ENCODE measurements at places on chromosomes 3 and 15.

DNA sequence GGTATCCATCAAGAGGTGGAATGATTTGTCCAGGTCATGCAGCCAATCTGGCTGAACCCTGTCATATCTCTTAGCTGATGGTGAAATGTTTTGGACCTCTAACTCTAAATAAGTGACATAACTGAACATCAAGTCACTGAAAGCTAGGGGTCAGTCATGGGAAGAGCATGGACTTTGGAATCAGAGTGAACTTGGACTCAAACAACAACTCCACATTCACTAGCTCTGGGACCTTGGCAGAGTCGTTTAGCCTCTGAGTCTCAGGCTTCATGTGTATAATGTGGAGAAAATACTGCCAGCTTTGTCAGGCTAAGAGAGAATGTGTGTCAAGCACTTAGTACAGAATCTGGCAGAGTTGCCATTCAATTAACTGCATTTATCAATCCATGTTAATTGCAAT, 557.8 kb upstream of the CFAP20DC start:
- DNase-seq: no peak

DNA sequence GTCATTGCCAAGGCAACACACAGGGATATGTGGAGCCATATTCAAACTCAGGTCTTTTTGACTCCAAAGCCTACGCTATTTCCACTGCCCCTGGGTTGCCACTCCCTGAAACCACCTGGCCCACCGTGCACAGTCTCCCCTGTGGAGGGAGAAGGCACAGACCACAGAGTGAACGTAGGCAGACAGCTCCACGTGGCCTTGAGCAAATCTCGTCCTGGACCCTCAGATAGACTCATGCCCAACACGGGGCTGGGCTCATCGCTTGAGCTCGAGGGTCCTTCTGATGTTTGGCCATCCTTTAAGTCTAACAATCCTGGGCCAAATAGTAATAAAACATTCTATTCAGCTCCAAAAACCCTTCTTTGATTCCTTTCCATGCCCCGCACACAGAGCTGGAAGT, 72.0 kb downstream of the CPN2 start:
- DNase-seq: no peak

DNA sequence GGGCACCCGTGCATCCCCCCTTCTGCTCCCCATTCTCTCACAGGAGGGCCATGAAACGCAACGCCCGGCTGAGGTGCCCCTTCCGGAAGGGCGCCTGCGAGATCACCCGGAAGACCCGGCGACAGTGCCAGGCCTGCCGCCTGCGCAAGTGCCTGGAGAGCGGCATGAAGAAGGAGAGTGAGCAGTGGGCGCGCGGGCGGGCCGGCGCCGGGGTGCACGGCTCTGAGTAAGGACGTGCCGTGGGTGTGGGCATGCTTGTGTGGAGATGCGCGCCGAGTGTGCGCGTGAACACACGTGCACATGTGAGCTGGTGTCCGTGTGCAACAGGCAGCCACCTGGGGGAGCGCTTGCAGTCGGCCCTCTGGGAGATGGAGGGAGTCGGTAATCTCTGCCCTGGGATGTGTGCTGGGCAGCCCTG, 28.1 kb downstream of the NR1I2 start:
- DNase-seq: peak; percentile 60

DNA sequence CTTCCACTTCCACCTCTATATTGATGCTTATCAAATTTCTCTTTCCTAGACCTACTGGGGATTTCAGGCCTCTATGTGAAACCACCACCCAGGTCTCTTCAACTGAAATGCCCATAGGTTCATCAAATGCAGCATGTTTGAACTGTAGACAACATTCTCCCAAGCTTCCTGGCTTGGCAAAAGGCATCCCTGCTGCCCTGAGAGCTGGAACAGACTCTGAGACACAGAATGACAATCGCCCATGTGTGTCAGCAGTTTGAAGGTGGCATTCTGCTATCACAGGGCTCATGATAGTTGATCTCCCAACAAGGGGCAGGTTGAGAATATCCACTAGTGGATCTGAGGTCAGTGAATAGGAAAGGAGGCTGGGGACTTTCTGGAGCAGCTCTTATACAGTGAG, 200.7 kb downstream of the RPLP1 start:
- DNase-seq: no peak

- DNase-seq: no peak
Observed at GRCh38 chr15:51310064-51310463, 28.3 kb downstream of the CYP19A1 start.

GRCh38 chr3:195128255-195129071, 142.5 kb downstream of the XXYLT1 start:
- no peak for DNase-seq

- DNase-seq: no peak
Observed at GRCh38 chr3:9820543-9820942, 10.5 kb downstream of the TTLL3 start.

DNA sequence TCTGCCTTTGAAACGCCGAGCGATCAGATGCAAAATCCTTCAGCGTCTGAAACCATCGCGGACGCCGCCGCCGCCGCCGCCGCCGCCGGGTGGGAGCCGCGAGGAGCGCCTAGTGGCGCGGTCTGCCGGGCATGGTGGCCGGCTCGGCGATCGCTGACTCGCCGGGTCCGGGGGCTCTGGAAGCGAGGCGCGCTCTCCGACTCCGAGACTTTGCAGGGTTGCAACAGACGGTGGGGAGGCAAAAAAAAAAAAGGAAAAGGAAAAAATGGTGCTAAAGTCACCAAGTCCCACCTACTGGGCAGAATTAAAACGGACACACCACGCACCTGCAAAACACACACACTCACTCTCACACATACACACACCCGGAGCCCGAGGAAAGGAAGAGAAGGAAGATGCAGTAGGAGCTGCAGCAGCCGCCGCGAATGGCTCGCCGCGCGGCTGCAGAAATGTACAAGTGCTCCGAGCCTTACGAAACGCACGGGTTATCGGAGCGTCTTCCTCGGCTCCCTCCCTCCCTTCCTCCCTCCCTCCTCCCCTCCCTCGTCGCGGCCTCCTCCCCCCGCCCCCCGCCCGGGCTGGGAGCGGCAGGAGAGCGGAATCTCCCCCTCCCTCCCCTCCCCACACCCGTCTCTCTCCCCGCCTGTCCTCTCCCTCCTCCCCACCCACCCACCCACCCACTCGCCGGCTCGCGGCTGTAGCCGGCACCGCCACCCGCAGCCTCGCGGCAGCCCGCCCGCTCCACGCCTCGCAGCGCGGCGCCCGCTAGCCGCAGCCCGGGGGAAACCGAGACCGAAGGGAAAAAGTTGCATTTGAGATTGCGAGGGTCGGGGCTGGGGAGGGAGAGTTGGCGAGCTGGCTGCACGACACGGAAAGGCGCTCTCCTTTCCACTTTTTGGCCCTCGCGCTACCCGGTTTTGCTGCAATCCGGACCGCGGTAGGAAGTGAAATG, at the start of gene NTRK3:
TSS of gene NTRK3 (minus strand) at position 461 of the 952 bp plus-strand sequence. CDS start 586 bp downstream, outside the sequence.
- no peak for DNase-seq

GRCh38 chr15:80695099-80695910, at the start of gene ABHD17C:
TSS of gene ABHD17C (plus strand) at chr15:80695310. CDS start at chr15:80695430, 120 bp downstream.
- DNase-seq: peak; percentile 54

DNA sequence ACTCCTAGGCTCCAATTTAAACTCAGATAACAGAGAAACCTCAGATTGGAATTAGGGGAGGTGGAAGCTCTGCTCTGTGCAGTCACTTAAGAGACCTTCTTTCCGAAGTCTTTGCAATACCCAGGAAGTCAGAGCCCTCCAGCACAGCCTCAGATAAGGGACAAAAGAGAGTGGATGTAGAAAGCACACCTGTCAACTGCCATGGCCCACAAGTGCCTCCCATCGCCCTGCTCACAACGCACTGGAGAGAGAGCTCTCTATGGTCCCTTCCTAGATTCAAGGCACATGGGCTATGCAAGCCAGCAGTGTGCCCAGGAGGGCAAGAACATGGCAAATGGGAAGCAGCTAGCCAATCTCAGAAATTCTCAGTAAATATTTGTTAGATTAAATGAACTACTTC, 47.3 kb upstream of the TBL1XR1 start:
- DNase-seq: no peak

GRCh38 chr3:27888562-27888961, 166.4 kb upstream of the EOMES start:
- no peak for DNase-seq

- no peak for DNase-seq
Observed at GRCh38 chr3:48702320-48702920, 14.6 kb downstream of the IP6K2 start.

DNA sequence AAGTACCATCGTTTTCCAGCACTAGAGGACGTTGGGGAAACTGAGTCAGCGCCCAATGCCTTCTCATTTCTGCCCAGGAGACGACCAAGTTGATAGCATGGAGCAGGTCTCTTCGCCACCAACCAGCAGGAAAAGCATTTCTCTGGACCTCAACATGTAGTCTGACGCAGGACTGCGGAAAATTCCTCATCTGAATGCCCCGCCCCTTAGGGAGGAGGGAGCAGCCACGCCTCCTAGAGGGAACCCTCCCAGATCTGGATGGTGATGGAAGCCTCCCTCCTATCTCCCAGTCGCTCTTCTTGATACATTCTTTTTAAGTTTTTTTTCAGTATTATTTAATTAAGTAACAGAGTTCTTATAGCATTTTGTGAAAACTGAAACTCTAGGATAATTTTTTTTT, 17.4 kb upstream of the MINDY4B start:
- DNase-seq: no peak

- no peak for DNase-seq
Observed at GRCh38 chr15:39583596-39584265, 2.9 kb downstream of the THBS1 start.

DNA sequence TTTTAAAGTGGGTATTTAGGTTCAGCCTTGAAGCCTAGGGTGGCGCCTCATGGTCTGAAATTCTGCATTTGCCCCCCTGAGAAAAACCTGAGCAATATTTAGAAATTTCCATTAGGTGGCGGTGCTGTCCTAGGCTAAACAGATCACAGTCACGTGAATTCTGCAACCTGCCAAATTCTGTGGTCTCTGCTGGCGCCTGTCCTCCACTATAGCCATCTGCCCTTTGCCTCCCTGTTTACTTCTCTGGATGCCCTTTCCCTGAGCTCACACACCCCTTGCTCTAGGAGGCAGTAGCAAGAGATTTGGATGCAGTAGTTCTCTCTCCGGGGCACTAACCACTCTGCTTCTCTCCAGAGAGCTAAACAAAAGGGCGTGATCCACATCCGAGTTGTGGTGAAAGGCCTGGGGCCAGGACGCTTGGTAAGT, 9.1 kb downstream of the MRPS11 start:
- no peak for DNase-seq

GRCh38 chr3:25038922-25039321, 389.1 kb upstream of the RARB start:
- DNase-seq: no peak

DNA sequence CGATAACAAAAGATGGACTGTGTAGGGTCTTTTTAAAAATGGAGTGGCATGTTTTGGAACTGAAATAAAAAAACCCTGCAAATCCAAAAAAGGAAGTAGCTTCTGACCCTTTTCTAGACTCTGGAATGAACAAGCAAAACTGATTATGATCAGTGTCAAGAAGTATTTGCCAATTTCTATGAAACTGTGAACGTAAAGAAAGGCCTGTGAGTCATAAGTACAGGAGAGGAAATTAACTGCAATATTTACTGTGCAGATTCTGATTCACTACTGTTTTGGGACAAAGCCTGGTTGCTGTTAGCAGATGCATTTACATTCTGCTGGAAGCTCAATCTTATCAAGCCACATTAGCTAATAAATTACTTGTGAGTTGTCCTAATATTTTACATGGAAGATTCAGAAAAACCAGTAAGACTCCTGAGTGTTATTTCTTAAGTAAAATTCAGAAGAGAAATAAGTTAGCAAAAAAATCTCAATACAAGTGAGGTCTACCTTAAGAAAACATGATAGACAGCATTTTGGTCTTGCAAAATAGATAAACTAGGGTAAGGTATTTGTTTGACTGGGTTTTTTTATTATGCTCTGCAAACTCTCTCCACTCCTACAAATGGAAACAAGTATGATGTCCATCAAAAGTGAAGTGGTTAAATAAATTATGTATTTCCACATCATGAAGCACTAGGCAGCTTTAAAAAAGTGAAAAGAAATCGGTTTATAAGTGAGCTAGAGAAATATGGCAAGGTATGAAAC, 90.2 kb upstream of the LMOD3 start:
- DNase-seq: no peak

DNA sequence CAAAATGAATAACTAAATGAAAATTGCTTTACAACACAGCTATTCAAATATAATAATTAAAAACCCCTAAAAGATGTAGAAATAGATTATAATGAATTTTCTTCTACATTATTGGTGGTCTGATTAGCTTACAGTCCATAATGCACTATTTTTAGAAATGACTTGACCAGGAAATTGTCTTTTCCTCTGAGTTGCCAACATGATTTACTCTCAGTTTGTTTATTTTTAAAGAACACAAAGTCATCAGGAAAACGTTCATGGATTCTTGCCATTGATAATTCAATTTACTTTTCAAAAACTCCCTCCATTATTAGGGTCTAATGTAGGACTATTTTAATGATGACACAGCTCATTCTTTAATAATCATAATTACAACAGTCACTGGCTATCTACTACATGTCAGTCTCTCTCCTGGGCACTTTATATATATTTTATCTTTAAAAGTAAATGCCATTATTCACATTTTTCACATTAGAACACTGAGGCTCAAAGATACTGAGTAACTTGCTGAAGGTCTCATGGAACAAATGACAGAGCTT, 1.1 kb downstream of the TM4SF18 start:
- DNase-seq: no peak

- no peak for DNase-seq
Observed at GRCh38 chr3:120688121-120688520, 6.1 kb upstream of the HGD start.

GRCh38 chr3:158781849-158782248, 20.0 kb upstream of the MFSD1 start:
- DNase-seq: no peak

- no peak for DNase-seq
Observed at GRCh38 chr3:32882603-32883025, 64.8 kb downstream of the TRIM71 start.

DNA sequence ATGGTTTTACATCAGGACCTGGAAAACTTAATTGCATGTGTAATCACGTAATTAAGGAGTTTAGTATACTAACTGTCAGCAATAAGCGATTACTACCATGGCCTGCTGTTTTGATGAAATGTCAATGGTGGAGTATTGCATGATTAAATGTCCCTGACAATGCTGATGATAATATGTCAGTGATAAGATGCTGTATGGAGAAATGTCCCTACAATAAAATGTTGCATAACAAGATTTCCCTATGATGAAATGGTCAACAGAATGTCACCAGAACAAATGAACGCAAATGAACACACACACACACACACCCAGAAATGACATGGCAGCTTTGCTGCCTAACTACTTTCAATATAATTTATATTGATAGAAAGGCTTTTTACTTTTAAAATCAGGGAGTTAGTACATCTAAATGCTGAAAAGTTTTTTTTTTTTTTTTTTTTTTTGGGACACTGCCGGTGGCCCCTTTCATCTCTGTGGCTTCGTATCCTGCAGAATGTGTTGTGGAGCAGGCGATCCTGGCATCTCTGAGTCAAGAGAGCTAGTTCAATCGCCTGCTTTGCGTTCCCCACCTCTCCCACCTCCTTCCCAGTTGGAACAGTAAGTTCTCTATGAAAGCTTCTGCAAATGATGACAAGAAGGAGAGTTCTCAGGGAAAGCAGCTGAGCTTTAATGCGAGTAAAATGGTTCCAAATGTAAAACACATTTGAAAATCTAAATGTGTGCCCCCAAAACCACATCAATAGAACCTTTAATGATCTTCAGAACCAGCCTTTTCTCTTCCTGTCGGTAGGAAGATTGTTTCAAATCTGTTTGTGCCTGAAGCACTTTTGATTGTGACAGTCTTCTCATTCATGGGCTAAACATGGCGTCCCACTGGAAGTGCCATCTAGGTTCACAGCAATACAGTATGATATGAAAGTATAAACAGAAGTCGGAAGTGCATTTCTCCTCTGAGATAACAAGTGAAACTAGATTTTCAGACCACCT, 170.1 kb upstream of the GBE1 start:
- no peak for DNase-seq

- DNase-seq: no peak
Observed at GRCh38 chr3:169363318-169364265, 299.9 kb downstream of the MECOM start.
